ENCODE measurements at places on chromosomes 5 and 9.

- DNase-seq, result no peak
Observed at GRCh38 chr9:110168486-110168885, 39.5 kb downstream of the C9orf152 start.

DNA sequence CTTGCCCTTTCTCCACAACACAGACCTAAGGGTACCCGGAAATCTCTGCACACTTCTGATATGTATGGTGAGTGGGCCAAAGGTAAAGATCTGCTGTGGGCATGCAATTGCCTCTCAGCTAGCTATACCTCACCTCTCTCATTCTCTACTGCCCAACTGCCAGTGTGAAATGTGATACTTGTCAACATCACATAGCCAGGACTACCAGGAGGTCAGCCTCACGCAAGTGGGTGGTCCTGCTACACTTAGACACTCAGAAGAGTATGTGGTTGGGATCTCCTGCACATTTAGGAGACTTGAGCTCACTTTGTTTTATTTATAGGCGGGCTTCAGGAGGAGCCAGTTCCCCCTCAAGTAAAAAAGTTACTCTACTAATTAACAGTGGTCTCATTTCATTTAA lies 88.0 kb upstream of the MAN2A1 start:
- no peak for DNase-seq

GRCh38 chr5:8870349-8870958 lies 675.4 kb downstream of the SEMA5A start:
- DNase-seq, result no peak

DNA sequence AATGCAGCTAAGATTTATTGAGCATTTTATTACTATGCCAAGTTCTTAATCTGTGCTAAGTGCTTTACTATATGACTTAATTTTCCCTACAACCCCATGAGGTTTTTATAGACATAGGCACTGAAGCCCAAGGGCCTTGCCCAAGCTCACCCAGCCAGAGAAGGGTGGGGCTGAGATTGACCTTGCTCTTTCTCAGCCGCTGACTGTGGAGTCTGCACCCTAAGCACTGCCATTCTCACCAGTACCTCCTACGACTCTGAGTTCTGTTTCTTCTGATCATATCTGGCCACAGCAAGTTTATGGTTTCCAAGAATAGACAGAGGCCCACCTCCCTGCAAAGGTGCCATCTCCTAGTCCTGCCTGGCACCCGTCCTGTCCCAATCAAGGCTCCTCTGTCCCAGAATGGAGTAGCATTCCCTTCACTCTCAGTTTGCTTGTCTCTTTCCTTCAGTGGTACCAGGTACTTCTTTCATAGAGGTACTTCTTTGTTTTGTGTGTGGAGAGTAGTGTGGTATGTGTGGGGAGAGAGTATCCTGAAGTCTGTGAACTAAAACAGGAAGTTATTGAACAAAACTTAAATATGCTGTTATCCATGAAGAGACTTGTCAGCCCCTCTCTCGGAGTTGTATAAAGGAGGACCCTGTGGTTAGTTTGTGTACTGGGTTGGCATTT lies 42.6 kb downstream of the CSF1R start:
- no peak for DNase-seq

DNA sequence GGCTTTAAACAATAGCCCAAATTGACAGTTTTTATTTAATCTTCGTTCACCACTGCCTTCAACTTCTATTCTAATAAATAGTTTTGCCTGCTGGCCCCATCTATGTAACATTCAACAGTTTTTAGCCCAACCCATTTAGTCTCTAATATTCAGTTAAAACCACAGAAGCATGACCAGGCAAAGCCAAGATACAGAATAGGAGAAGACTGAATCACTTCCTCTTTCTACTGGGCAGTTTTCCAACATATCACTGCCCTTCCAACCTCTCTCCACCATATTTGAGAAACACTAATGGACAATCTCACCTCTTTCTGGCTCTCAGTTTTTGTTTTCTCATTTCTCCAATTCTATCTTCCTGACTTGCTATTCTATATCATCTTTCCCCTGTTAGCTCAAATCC lies 352.9 kb downstream of the DNAH5 start:
- no peak for DNase-seq

DNA sequence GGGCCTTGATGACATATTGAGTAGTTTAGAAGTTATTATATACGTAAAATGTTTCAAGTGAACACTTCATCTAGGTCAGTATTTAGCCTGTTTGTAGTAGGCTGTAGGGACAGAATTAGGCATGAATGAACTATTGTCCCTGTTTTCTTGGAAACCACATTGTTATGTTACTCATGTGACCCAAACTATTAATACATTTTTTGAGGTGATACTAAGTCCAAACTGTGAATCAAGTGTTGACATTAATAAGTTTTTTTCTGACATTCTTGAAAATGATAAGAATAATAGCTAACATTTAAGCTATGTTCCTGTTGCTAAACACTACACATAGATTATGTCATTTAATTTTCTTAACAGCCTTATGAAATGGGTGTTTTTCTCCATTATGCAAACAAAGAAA lies 1642.7 kb upstream of the WWC1 start:
- no peak for DNase-seq

DNA sequence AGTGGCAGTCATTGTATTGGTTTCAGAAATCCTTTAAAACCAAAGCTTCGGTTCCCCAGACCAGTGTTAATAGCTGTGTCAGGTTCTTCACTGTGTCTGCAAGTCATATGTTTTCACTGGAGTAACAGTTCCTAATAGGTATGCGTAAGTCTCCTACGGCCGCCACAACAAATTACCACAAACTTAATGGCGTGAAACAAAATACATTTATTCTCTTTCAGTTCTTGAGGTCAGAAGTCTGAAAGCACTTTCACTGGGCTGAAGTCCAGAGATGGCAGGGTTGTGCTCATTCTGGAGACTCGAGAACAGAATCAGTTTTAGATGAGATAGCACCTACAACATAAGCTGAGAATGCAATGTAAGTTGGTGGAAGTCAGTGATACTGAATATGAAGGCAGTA lies 556.2 kb downstream of the TLE4 start:
- no peak for DNase-seq

- DNase-seq, result no peak
Observed at GRCh38 chr9:87275047-87275725, 222.5 kb upstream of the DAPK1 start.

DNA sequence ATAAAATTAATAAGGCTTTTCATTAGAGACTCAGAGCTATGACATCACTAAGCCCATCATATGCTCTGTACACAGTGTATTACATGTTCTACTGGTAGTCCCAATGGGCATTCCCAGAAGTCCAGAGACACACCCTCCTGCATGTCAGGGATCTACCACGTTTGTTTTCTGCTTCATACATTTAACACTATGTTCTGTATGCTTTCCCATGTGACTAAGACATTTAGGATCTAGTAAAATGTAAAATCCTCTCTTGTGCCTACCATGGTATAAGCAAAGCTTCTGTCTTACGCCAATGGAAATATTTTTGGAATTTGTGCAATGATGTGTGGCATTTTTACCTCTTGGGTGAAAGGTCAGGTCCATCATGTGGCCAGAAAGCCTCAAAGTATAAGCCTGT lies 192.4 kb downstream of the ADAMTSL1 start:
- DNase-seq, result no peak

DNA sequence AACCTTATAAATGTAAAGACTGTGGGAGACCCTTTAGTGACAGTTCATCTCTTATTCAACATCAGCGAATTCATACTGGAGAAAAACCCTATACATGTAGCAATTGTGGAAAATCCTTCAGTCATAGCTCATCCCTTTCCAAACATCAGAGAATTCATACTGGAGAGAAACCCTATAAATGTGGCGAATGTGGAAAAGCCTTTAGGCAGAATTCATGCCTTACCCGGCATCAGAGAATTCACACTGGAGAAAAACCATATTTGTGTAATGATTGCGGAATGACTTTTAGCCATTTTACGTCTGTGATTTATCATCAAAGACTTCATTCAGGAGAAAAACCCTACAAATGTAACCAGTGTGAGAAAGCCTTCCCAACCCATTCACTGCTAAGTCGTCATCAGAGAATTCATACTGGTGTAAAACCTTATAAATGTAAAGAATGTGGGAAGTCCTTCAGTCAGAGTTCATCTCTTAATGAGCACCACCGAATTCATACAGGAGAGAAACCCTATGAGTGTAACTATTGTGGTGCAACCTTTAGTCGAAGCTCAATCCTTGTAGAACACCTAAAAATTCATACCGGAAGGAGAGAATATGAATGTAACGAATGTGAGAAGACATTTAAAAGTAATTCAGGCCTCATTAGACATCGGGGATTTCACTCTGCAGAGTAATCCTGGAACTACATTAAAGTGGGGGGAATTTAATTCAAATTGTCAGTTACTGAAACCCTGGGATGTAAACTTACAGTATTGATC lies 17.7 kb downstream of the ZNF483 start:
- no peak for DNase-seq

DNA sequence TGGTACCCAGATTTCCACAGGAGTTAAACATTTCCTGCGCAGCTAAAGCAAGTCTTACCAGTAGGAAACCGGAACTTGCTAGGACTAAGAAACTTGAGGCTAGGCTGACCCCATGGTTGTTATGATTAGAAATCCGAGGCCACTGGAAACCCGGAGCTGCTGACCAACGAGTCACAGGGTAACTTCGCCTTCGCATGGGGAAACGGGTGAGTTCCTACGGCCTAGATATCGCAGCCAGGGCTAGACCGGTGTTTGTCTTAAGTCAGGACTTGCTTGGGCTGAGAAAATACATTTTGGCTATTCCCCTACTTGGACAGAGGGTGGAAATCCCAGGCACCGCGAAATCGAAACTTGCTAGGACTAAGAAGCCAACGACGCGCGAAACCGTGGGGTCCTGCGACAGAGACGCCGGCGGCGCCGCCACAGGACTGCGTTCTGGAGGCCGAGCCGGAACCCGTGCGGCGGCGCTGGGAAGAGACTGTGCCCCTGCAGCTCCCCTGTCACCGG lies 1.6 kb upstream of the ANXA2R start:
- DNase-seq, result no peak

DNA sequence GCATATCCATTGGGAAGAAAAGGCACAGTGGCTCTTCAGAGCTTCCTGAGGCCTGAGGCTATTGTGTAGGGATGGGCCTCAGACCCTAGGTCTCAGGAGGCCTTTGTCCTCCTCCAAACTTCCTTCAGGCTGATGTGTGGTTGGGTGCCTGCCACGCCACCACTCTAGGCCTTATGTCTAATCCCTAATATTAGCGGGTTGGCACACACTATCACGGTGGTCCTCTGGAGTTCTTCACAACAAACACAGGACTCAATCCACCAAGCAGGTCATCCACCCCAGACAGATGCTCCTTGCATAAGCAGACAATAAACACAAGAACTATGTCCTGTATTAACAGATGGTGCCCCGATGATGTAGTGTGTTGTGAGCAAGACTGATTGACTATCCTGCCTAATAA lies 31.0 kb upstream of the FSTL4 start:
- no peak for DNase-seq

- no peak for DNase-seq
Observed at GRCh38 chr5:105413406-105413990, 1850.9 kb upstream of the NUDT12 start.

- no peak for DNase-seq
Observed at GRCh38 chr5:150320044-150320613, 17.4 kb upstream of the ARSI start.

GRCh38 chr9:108836781-108837180 lies 19.0 kb downstream of the ACTL7B start:
- no peak for DNase-seq

- no peak for DNase-seq
Observed at GRCh38 chr9:106932675-106933074, 69.7 kb downstream of the ZNF462 start.

- DNase-seq, result no peak
Observed at GRCh38 chr9:130980526-130980925, 28.4 kb upstream of the LAMC3 start.

GRCh38 chr5:138563340-138564118 lies 11.7 kb downstream of the HSPA9 start:
- no peak for DNase-seq

- no peak for DNase-seq
Observed at GRCh38 chr9:81906671-81907070, 21.6 kb upstream of the SPATA31D4 start.

- DNase-seq, result no peak
Observed at GRCh38 chr5:180208435-180209081, 453 bp downstream of the RASGEF1C start.

DNA sequence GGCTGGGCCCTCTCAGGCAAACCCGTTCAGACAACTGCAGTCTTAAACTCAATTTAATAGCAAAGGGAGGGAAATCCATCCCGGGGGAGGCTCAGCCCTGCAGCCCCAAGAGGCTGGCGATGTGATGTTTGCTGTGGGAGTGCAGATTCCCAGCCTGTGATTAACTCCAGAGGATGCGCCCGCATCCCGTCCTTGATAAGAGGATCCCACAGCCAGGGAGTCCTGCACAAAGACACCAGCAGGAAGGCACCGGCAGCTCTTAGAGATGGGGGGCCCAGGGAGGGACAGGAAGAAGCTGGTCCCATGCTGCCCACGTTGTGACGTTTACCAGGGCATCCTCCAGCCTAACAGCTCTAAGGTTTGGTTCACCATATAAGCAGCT lies 64.7 kb downstream of the MRPL36 start:
- no peak for DNase-seq

- no peak for DNase-seq
Observed at GRCh38 chr5:148556835-148557234, 97.5 kb downstream of the HTR4 start.

DNA sequence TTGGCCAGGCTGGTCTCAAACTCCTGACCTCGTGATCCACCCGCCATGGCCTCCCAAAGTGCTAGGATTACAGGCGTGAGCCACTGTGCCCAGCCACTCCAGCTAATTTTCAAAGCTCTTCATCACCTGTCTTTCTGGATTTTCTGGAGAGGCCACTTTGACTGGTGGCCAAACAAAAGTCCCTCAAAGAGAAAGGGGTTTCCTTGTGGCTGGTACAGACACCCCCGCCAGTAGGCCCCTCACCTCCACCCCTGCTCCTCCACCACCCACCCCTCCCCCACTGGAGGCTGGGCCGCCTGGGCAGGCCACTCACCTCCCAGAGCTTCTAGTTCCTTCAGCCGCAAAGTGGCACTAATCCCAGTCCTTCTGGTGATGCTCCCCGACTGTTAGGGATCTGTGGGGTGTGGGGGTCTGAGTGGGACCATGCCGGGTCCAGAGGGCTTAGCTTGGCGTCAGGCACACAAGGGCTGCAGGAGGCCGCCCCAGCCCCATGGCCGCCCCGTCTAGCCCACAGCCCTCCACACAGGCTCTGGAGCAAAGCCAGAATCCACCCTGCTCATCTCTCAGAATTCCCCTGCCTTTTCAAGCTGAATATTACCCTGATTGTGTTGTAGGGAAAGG lies 182.0 kb upstream of the IER5L start:
- DNase-seq, result no peak

DNA sequence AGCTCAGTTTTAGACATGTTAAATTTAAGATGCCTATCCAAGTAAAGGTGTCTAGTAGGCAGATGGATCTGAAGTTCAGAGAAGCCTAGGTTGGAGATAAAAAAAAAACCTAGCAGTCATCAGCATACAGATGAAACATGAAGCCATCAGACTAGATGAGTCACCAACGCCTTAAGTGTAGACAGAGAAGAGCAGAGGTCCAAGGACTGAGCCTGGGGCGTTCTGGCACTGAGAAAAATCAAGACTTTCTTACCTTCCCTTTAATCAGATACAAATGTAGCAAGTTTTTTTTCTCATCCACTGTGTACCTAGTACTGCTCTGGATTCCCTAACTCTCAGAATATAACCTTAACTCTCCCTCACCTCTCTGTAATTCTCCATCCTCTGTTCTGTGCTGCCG lies 97.3 kb downstream of the SIL1 start:
- no peak for DNase-seq

GRCh38 chr5:43530648-43531047 lies 15.7 kb upstream of the C5orf34 start:
- no peak for DNase-seq

GRCh38 chr5:160167624-160168165 lies 48.4 kb upstream of the PWWP2A start:
- no peak for DNase-seq
